Stimulated activated CD8-positive, alpha-beta memory T cell treated with anti-CD3 and anti-CD28 coated beads, Interleukin-15, amount 100 ng/mL, for 4 hours (primary cell): ENCODE measurements at places on chromosomes 1 and 21.

DNA sequence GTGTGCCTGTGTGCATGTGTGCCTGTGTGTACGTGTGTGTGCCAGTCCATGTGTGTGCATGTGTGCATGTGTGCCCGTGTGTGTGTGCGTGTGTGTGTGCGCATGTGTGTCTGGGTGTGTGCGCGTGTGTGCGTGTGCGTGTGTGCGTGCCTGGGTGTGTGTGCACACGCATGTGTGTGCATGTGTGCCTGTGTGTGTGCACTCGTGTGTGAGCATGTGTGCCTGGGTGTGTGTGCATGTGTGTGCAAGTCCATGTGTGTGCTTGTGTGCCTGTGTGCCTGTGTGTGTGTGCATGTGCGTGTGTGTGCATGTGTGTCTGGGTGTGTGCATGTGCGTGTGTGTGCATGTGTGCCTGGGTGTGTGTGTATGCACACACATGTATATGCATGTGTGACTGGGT lies 28.7 kb upstream of the COL6A2 start:
- DNase-seq: no peak

DNA sequence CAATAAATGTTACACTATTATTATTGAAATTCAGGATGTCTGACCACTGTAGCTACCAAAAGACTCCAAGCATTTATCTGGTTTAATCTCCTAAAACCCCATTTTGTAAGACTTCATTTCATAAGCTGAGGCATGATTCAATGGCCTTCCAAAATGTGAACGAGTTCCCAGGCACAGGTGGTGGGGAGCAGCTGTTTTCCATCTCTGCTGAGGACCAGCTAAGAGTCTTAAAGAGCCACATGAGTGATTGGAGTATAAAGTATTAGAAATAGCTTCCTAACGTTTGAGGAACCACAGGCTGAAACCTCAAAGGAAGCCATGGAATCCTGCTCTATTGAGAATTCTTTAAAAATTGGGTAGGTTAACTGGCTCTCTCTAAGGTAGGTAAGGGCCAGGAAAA lies 44.9 kb downstream of the SEC16B start:
- no peak for DNase-seq

- DNase-seq: no peak
Measured at GRCh38 chr1:241482761-241483250, 36.7 kb downstream of the FH start.

DNA sequence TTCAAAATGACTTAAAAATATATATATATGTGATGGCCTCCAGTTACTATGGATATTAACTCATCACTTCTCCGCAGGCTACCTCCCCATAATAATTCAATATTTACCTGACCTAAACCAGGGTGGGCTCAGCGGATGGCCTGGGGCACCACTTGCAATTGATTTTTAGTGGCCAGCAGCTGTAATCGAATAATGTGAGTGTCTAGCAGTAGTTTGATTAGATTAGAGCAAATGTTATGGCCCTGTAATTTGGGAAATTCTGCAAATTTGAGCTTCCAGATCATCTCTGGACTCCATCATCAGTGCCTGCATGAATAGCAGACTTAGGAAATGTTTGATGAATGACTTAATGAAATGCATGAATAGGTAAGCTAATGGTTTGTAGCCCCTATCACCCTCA lies 14.7 kb downstream of the SUSD4 start:
- no peak for DNase-seq

DNA sequence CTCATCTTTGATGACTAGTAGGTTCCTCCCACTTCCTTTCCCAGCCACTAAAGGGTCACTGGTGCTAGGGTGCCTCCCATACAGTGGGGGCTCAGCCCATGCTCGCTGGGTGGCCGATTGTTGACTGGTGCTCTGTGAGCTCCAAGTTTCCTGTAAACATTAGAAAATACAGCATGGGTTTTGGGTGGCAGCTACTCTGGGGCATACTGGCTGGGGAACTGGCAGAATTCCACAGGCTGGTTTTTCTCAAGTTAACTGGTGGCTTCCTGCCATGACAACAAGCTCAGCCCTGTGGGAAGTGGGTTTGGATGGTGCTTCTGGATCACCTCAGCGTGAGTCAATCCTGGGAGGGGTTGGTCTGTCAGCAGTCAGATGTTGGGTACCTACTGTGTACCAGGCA lies 28.7 kb upstream of the CRNN start:
- no peak for DNase-seq

DNA sequence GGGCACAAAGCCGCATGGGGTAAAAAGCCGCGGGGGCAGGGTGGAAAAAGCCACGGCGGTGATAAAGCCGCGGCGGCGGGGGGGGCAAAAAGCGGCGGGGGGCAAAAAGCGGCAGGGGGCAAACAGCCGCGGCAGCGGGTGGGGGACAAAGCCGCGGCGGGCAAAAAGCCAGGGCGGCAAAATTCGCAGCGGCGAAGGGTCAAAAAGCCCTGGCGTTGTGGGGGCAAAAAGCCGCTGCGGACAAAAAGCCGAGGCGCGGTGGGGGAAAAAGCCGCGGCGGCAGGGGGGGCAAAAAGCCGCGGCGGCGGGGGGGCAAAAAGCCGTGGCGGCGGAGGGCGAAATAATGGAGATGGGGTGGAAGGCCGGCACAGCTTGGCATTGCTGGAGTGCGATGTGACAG lies 3902.9 kb downstream of the SRGAP2C start:
- no peak for DNase-seq

- no peak for DNase-seq
Measured at GRCh38 chr1:159921251-159921650, 4.1 kb downstream of the TAGLN2 start.

DNA sequence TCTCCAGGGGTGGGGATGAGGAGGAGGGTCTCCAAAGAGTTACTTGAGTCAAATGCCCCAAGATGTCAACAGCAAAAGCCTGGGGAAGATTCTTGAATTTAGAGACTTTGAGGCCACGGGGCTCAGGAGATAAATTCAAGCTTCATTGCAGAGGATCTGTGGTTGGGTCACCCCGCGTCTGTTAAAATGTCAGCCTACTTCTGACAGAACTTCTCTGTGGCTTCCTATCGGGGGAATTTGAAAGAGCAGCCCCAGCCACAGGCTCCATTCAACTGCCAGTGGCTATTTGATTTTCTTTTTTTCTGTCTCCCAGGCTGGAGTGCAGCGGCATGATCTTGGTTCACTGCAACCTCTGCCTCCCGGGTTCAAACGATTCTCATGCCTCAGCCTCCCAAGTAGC lies 62.5 kb upstream of the EFHD2 start:
- DNase-seq: no peak

- no peak for DNase-seq
Measured at GRCh38 chr1:99979091-99979490, 9.3 kb downstream of the SLC35A3 start.

DNA sequence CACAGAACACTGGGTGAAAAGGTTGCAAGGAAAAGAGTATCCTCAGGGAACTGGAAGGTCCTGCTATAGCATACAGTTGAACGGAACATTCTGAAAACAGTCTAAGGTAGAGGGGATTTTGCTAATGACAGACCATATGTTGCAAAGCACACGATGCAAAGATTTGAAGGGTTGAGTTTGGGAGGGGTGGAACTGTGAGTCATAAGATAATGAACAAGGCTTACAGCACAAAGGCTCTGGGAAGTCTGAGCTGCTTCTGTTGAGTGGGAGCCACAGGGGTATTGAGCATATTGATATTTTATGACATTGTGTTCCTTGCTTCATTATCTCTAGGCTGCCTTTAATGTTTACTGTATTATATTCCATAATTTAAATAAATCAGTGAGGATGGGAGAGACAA lies 104.9 kb downstream of the PLPPR4 start:
- no peak for DNase-seq

GRCh38 chr1:41338820-41339219 lies 22.4 kb upstream of the FOXO6 start:
- DNase-seq: no peak

DNA sequence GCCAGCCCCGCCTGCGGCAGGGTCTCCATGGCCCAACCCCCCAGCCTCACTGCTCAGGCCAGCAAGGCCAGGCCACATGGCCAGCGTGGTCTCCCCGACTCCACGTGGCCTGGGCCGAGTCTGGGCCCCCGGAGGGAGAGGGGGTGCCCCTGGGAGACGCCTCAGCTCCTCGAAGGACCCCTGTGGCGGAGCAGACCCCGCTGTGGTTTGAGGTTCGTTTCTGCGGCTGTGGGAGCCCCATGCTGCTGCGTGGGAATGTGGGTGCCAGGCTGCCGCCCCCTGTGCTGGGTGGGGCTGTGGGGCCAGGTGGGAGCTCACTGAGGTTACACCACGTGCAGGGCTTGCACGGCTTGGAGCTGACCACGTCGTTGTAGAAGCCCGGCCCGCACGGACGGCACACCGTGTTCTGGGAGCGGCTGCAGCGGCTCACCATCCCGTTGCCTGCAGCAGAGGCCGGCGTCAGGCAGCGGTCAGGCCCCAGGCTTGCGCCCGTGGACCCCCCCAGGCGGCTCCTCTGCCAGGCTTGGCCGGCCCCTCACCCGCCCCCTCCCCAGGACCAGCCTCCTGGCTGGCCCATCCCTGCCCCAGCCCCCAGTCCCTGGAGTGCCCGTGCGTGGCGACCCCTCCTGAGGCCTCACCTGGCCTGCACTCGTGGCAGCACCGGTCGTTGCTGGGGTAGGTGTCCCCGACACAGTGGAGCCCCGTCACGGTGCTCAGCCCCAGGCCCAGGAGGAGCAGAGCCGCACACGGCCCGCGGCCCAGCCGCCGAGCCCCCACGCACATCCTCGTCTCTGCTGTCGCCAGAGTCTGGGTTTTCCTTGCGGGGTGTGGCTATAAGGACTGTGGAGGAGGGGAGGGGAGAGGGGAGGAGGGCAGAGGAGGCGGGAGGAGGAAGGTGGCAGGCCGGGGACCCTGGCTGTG lies at the start of gene TNFRSF4:
TSS of gene TNFRSF4 (minus strand) at position 809 of the 921 bp plus-strand sequence. CDS start at position 783, 26 bp downstream.
- no peak for DNase-seq

GRCh38 chr1:29279951-29280391 lies 43.6 kb downstream of the PTPRU start:
- no peak for DNase-seq

- DNase-seq: no peak
Measured at GRCh38 chr1:186761358-186761757, 67.4 kb upstream of the PLA2G4A start.

DNA sequence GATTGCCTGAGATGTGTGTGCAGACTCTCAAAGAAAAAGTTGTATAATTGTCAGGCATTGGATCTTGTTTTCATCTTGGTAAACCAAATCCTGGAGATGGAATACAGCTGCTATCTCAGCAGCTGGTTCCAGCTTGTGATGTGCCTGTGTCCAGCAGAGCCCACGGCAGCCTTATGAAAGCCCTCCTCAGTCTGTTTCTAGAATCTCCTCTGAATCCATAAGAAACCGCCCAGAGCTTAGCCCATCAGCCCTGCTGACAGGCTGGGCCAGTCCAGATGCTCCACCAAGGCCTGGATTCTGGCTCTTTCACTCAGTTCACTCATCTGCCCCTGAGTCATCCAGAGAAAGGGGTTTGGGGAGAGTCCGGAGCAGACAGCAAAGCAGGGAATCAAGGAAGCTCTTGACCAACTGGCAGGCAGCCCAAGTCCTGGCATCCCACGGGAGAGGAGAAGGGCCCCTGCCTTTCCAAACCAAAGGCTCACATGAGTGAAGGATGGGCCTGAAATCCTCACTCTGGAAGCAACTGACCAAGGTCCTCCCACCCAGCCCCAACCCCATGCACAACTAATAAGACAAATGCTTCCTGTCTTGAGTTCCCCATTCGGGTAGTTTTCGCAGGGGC lies 45.7 kb downstream of the NAV1 start:
- DNase-seq: no peak

GRCh38 chr1:206507284-206508129 lies at the start of gene RASSF5:
Gene RASSF5, plus strand, starts transcription at chr1:206507531. Its CDS starts 72 bp downstream, at chr1:206507603.
- peak; percentile 60 for DNase-seq

GRCh38 chr21:27212441-27212840 lies 245.6 kb upstream of the ADAMTS5 start:
- no peak for DNase-seq

- DNase-seq: no peak
Measured at GRCh38 chr1:11078631-11079030, 18.8 kb upstream of the SRM start.

- no peak for DNase-seq
Measured at GRCh38 chr1:220368352-220369265, 96.4 kb upstream of the RAB3GAP2 start.

- DNase-seq: no peak
Measured at GRCh38 chr1:231541842-231542241, 13.4 kb downstream of the TSNAX start.

DNA sequence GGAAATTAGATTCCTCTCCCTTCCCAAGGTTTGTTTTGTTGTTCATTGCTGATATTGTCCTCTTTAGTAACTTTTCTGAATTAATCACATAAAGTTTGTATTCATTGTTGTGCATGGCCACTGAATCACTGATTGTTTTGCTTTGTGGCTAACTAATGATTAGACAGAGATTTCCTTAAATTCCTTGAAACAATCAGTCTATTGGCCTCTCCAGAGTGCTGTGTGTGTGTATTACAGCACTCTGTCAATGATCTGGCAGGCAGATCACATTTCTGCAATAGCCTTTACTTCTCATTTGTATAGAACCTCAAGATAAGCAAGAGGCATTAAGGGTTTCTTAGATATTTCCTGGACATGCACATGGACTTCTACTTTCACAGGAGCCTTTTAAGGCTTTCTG lies 78.6 kb downstream of the DUSP10 start:
- no peak for DNase-seq

DNA sequence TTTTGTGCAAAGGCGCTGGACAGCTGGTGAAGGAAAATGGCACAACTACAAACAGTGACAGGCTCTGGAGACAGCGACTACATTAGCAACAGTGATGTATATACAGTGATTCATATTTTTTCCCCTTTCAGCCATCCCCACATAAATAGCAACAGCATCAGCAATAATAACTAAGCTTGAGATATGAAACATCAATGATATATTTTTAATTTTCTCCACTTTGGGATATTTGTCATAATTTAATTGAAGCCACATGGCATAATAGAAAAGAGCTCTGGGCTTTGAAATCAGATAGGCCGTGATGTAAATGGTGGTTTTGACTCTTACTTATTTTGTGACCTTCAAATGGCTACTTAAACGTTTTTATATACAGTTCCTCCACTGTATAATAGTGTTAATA lies 764.3 kb upstream of the PRMT6 start:
- DNase-seq: no peak

DNA sequence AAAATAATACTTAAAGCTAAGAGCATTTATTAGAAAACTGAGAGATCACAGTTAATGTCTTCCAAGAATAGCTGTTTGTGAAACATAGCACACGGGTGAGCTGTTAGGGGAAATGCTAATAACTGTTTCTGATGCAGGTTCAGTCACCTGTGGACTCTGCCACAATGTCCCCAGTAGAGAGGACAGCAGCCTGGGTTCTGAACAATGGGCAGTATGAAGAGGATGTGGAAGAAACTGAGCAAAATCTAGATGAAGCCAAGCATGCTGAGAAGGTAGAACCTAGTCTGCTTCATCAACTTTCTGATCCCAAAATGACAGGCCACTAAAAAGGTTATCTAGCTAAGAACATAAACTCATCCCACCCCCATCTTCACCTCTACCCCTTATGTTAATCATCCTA lies 32.6 kb downstream of the CLEC20A start:
- DNase-seq: no peak
